ENCODE measurements at places on chromosomes 1 and 21.

GRCh38 chr1:248894837-248895236 lies 11.2 kb upstream of the PGBD2 start:
- no peak for DNase-seq
- no peak overlapping the region for H3K27ac ChIP-seq
- no peaks in the 10 kb centered on the region for H3K4me1 ChIP-seq
- no peaks in the 10 kb centered on the region for H3K36me3 ChIP-seq
- H3K27me3 ChIP-seq, result peaks cover 34% of the 10 kb centered on the region

DNA sequence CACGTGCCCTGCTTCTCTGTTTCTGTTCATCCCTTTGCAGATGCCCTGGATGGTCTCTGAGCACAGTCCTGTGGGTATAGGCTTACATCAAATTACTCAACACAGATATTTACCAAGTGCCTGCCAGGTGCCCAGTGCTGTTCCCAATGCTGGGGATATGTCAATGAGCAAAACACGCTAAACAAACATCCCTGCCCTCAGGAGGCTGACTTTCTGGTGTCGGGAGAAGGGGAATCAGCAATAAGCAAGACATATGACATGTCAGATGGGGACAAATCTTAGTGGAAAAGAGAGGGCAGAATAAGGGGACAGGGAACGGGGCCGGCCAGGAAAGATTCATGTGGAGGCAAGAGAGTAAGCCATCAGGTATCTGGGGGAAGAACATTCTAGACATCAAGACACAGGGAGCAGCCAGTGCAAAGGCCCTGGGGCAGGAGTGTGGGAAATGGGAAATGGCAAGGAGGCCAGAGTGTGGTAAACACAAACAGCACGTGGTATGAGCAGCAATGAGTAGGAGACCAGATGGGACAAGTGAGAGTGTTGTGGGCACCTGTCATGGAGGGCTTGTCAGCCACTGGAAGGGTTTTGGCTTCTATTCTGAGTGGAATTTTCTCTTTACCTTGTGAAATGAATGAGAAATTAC lies 160.2 kb upstream of the KAZN start:
- no peak overlapping the region for H3K27ac ChIP-seq
- no peaks in the 10 kb centered on the region for H3K4me1 ChIP-seq
- no peak overlapping the region for H3K4me3 ChIP-seq
- no peaks in the 10 kb centered on the region for H3K36me3 ChIP-seq
- H3K27me3 ChIP-seq, result peaks cover 7% of the 10 kb centered on the region

DNA sequence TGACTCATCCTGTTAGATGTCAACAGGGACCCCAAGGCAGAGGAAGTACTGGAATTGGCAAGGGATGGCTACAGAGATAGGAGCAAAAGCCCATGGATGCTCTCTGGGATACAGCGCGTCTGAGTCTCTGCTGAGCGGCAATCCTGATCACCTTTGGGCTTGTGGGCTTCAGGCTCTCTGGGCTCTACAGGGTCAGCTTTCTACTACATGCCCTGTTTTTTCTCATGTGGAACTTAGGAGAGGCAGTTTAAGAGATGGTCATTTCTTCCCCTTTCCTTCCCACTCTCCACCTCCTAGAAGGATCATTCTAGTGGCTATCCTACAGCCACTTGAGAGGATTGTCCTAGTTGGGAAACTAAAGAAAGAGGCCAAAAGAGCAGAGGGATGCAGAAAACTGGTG lies 1.3 kb downstream of the LINGO4 start:
- H3K27me3 ChIP-seq, result peaks cover 1% of the 10 kb centered on the region
- no peak for DNase-seq
- no peak overlapping the region for H3K4me3 ChIP-seq
- no peaks in the 10 kb centered on the region for H3K36me3 ChIP-seq

DNA sequence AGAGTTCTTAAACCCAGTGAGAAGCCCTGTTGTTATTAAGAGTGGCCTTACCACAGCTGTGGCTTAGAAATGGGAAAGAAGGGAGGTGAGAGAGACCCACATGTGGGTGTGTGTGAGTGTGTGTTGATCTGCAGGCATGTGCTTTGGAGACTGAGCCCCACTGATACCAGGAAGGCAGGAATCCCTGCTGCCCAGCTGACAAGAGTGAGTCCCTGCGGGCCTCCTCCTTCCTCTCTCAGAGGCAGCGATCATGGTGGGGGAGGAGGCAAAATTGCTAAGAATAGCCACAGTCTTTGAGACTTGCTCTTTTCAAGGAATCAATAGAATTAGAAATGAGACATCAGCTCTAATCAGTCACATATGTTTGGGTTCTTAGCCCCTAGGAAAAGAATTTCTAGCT lies 87.0 kb upstream of the WARS2 start:
- H3K27ac ChIP-seq, result no peak overlapping the region
- H3K4me3 ChIP-seq, result no peak overlapping the region
- no peaks in the 10 kb centered on the region for H3K4me1 ChIP-seq
- no peaks in the 10 kb centered on the region for H3K27me3 ChIP-seq

DNA sequence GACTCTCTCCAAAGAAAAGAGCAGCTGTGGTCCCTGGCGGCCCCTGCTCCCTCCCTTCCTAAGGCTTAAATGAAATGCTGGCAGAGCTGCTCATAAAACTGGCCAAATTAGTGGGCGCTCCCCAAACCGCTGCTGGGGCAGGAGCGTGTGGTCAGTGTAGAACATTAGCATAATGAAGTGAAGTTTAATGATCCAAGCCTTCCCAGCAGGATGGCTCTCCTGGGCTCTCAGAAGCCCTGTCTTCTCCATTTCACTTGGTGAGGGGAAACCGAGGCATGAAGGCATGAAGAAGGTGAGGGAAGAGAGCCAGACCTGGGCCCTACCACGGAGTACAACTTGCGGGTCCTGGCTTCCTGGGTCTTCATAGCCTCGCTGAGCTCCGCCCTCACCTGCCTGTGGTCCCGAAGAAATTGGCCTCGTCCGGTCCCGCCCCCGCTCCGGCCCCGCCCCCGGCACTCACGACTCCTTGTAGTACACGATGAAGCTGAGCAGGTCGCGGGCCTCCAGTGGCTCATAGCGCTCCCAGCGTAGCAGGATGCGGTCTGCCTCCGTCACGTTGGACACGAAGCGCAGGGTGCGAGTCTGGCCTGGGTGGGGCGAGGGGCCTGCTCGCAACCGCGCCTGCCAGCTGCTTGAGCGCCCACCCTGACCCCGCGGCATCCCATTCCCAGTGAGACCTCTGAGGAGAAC lies 10.3 kb downstream of the INSRR start:
- peak overlapping the region; percentile 87 for H3K27ac ChIP-seq
- no peaks in the 10 kb centered on the region for H3K36me3 ChIP-seq
- peak overlapping the region; percentile 60 for H3K4me3 ChIP-seq
- peaks cover 7% of the 10 kb centered on the region for H3K27me3 ChIP-seq
- peak; percentile 48 for DNase-seq

DNA sequence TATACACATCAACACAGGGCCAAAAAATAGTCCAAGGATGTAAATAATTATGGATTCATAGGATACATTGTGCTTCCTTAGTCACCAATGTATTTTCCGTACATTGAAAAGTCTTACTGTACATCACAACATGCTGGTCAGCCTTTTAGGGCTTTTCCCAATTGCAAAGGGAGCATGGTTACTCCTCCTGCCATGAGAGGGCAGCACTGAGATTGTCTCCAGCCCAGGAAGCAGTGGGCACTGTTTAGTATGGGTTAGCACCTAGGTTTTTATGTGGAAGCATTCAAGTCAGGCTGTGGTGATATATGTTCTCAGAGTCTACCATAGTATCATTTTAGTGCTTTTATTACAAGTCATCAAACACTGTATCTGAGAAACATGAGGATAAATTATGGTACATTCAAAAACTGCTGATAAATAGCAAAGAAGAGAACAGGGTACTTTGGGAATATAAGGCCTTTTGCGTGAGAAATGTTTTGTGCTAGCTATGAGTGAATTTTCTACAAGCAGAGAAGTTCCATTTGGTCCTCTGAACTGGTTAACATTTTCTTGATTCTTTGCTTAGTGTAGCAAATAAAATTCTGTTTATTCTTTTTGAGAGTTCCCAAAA lies 34.0 kb downstream of the ST6GALNAC5 start:
- no peak for DNase-seq
- H3K4me3 ChIP-seq, result no peak overlapping the region
- no peak overlapping the region for H3K27ac ChIP-seq
- H3K4me1 ChIP-seq, result no peaks in the 10 kb centered on the region

DNA sequence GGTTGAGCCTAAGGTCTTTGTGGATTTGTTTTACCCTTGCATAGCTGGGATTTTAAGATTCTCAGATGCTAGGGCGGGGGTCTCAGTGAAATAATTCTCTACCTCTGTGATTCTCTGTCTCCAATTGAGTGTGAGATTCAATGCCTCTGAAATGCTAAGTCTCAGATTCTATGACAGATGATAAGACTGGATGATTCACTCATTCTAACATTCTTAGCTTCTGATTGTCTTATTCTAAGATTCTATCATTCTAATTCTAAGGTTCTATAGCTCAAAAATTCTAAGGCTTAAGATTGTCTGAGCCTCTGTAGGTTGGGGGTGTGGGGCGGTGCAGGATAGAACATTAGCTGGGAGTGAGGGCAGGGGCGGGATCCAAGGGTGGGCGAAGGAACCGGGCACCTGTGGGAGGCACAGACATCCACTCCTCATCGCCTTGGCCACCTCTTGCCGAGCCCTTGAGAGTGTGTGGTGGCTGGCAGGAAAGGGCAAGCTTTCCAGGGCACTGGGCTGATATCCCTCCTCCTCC lies 29.5 kb downstream of the ADGRB2 start:
- H3K27ac ChIP-seq, result no peak overlapping the region
- DNase-seq, result no peak
- no peak overlapping the region for H3K4me3 ChIP-seq
- H3K4me1 ChIP-seq, result peaks cover 10% of the 10 kb centered on the region

- H3K27me3 ChIP-seq, result no peaks in the 10 kb centered on the region
- H3K36me3 ChIP-seq, result peaks cover 53% of the 10 kb centered on the region
- H3K27ac ChIP-seq, result no peak overlapping the region
These were observed 11.0 kb downstream of the YIPF1 start for GRCh38 chr1:53878492-53879105.

- DNase-seq, result no peak
- H3K4me3 ChIP-seq, result no peak overlapping the region
- H3K36me3 ChIP-seq, result no peaks in the 10 kb centered on the region
- peaks cover 23% of the 10 kb centered on the region for H3K27me3 ChIP-seq
- no peaks in the 10 kb centered on the region for H3K4me1 ChIP-seq
These were observed 44.0 kb downstream of the ZSCAN20 start for GRCh38 chr1:33516428-33516827.

DNA sequence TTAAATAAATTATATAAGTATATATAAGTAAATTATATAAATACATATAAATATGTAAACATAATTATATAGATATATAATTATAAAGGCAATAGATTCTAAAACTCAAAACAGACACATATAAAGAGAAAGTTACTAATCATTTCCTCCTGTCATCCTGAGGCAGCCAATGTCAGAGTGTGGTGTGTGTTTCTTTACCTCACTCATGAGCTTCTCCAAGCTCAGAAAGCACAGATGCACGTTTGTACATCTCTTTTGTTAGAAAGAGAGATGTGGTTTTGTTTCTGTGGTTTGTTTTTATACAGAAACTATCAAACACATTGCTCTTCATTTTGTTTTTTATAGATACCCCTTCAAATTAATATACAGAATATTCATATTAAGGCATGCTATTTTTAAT lies 594.8 kb downstream of the USP25 start:
- no peak for DNase-seq
- no peaks in the 10 kb centered on the region for H3K36me3 ChIP-seq
- H3K27me3 ChIP-seq, result no peaks in the 10 kb centered on the region
- H3K4me3 ChIP-seq, result no peak overlapping the region
- H3K4me1 ChIP-seq, result no peaks in the 10 kb centered on the region

- H3K4me1 ChIP-seq, result no peaks in the 10 kb centered on the region
- no peaks in the 10 kb centered on the region for H3K36me3 ChIP-seq
- DNase-seq, result no peak
- no peak overlapping the region for H3K27ac ChIP-seq
- H3K4me3 ChIP-seq, result no peak overlapping the region
- peaks cover 3% of the 10 kb centered on the region for H3K27me3 ChIP-seq
These were observed 11.1 kb downstream of the SELE start for GRCh38 chr1:169722779-169723178.

- H3K4me1 ChIP-seq, result peaks cover 9% of the 10 kb centered on the region
- no peak for DNase-seq
- H3K36me3 ChIP-seq, result peaks cover 2% of the 10 kb centered on the region
- no peak overlapping the region for H3K27ac ChIP-seq
- no peak overlapping the region for H3K4me3 ChIP-seq
These were observed 7.0 kb downstream of the NFIA start for GRCh38 chr1:61089338-61089737.

- no peak for DNase-seq
- H3K4me1 ChIP-seq, result peaks cover 7% of the 10 kb centered on the region
- H3K27me3 ChIP-seq, result peaks cover 33% of the 10 kb centered on the region
- H3K27ac ChIP-seq, result no peak overlapping the region
- H3K4me3 ChIP-seq, result no peak overlapping the region
- no peaks in the 10 kb centered on the region for H3K36me3 ChIP-seq
These were observed 111.1 kb downstream of the NAV1 start for GRCh38 chr1:201649761-201650622.

- H3K36me3 ChIP-seq, result peaks cover 14% of the 10 kb centered on the region
- no peaks in the 10 kb centered on the region for H3K4me1 ChIP-seq
- H3K27ac ChIP-seq, result no peak overlapping the region
- no peak for DNase-seq
These were observed 50.0 kb downstream of the MARK1 start for GRCh38 chr1:220577926-220578325.

DNA sequence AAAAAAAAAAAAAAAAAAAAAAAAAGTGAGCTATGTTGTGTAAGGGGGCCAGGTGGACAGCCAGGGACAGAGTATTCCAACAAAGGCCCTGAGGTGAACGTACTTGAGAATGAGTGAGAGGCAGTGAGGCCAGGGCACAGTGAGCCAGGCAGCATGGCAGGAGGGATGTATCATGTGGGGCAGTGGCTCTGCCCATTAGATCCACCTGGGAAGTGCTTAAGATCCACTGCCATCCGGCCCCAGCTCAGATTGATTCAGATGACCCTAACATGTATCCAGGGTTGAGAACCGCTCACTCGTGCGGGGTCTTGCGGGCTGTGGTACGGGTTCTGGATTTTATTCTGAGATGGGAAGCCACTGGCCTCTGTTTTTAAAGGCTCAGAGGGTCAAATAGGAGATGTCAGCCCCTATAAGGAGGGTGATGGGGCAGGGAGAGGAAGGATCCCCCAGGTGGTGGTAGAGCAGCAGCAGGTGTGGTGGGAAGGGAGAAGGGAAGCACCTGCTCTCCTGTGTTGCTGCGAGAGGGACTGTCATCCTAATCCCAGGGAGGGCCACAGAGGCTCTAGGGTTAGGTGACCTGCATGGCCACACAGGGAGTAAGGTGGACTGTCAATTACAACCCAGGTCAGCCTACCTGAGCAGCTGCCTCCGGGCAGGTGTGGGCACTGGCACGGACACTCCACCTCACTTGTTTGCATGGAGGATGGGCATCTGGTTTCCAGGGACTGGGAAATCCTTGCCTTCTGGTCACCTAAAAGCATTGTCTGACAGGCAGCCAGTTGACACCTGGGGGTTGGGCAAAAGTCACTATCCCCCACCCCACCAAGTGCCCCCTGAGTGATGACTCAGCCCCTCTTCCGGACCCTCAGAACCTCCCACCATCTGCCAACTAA lies 31.6 kb downstream of the CDK18 start:
- no peak for DNase-seq
- peaks cover 6% of the 10 kb centered on the region for H3K27me3 ChIP-seq
- H3K27ac ChIP-seq, result no peak overlapping the region
- peaks cover 2% of the 10 kb centered on the region for H3K4me1 ChIP-seq
- H3K4me3 ChIP-seq, result no peak overlapping the region

Data from naive thymus-derived CD8-positive, alpha-beta T cell (primary cell).